NCI-H1105 treated with DMSO at 0.1 percent for 48 hours (cell line): ENCODE measurements at places on chromosomes 13 and 19.
A peak's percentile ranks its signal among the peaks of the same experiment; 100 is the strongest.

GRCh38 chr13:49410006-49410405 lies 33.9 kb downstream of the CAB39L start:
- DNase-seq = no peak

- DNase-seq = no peak
Observed at GRCh38 chr19:33780746-33781145, 15.9 kb upstream of the KCTD15 start.

GRCh38 chr19:29547361-29547960 lies 21.7 kb downstream of the VSTM2B start:
- DNase-seq = no peak

GRCh38 chr13:95319551-95320274 lies 18.5 kb upstream of the ABCC4 start:
- no peak for DNase-seq

DNA sequence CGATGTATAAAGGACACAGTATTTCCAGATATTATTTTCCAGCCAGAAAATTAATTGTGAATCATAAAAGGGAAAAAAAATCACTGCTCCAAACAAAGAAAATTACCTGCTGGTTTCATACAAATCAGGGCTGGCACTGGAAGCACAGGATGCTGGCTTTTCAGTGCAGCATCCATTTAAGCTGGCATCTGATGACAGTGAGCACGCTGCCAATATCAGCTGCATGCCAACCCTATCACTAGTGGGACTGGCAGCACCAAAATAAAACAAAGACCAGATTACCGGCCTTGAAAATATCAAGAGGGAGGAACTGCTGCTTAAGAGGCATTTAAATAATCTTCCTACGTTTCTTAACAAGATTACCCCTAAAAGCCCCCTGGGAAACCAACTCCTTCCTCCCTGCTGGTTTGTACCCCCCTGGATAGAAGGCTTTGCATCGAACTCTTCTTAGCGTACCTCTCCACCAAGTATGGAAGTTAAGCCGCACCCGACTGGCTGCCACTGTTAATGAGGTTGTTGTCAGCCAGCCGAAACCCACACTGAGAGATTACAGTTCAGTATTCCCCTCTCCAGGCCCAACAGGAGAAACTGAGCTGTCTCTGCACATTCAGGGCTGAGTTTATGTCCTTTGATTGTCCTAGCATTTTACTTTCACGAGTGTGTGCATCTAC lies 257.8 kb downstream of the EFNB2 start:
- DNase-seq = no peak

GRCh38 chr13:66180836-66181235 lies 1049.3 kb downstream of the PCDH9 start:
- no peak for DNase-seq

DNA sequence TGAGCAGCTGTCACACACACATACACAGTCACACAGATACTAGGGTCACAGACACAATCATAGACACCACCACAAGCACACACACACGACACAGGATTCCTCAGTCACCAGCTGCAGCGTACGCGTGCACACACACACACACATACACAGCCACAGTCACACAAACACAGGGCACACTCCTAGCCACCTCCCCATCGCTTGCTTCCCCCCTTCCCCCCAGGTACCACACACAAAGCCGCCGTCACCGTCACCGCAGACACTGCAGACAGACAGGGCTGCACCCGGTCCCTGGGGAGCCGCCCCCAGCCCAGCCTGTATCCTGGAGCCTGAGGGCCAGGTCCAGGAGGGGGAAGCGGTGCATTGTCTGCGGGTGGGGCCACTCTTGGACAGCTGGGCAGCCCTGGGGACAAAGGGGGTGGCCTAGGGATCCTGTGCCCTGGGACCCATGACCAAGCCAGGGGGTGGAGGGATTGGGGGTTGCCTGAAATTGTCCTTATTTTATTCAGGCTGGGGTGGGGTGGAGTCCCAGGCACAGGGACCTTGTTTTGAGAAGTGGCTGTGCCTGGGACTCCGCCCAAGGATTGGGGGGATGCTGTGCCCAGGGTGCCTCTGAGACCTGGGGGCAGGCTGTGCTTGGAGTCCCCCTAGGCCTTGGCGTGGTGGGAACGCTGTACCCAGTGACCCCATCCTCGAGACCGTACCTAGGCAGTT lies 957 bp downstream of the NUMBL start:
- DNase-seq = peak; percentile 6

- DNase-seq = no peak
Observed at GRCh38 chr19:13401388-13401787, 104.9 kb downstream of the CACNA1A start.

DNA sequence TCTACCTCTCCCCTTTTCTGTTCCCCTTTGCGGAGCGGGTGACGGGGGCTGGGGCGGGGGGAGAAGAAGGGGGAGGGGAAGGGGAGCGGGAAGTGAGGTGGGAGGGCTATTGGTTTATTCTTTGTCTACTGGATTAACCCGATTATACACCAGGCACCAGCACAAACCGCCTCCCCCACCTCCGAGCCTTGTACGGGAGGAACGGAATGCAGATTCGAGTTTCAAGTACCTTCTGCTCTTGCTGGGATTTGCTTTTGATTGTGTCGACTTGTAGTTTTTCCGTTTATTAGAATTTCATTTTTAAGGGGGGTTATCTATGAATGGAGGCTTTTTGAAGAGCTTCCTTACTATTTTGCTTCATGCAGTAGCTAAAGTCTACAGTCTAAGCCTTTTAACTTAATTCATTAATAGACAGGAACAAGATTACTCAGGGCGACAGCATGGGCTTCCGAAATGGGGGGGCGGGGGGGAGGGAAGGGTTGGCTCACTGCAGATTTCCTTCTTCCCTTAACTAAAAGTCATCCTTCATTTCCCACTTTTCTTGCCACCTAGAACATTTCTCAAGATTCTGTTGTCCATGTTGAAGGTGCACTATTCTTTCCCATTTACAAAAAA lies 937 bp upstream of the SPRY2 start:
- DNase-seq = peak; percentile 50

GRCh38 chr13:24167666-24168391 lies 7.3 kb downstream of the SPATA13 start:
- DNase-seq = no peak

GRCh38 chr13:95020298-95020987 lies 280.8 kb downstream of the ABCC4 start:
- DNase-seq = no peak

DNA sequence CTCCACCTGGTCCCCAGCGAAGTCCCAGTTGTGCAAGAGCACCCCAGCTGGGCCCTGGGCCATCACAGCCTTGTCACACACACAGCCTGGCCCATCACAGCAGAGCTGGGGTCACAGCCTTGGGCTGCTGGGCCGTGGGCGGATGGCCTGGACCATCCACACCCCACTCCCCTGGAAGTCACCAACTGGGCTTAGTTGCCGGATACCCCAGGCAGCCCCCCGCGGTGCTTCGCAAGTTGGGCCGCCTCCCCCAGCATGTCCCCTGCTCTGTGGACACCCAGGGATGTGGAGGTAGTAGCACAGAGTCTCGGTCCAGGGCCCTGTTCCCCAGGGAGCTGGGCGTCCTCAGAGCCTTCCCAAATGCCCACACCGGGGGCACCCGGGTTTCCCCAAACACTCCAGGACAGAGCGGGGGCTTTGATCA lies 4.5 kb upstream of the ZNF554 start:
- no peak for DNase-seq

- DNase-seq = no peak
Observed at GRCh38 chr13:108185223-108185622, 30.1 kb downstream of the LIG4 start.

DNA sequence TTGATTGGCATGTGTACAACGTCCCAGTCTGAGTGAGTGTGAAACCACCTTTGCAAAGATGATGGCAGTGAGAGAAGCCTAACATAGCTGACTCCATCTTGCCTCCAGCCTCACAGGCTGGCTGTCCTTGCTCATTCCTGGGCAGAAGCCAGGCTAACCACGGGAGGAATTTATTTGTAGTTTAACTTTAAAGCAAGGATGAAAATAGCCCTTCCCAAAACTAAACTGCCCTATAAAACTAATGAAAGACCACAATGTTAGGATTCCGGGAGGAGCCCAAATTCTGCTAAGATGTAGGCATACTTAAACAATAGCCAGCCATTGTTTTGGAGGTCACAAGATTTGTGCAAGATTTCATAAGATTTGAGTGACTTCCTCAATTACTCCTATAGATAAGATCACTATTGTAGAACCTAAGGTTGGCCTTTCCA lies 96.6 kb upstream of the LSM14A start:
- no peak for DNase-seq

DNA sequence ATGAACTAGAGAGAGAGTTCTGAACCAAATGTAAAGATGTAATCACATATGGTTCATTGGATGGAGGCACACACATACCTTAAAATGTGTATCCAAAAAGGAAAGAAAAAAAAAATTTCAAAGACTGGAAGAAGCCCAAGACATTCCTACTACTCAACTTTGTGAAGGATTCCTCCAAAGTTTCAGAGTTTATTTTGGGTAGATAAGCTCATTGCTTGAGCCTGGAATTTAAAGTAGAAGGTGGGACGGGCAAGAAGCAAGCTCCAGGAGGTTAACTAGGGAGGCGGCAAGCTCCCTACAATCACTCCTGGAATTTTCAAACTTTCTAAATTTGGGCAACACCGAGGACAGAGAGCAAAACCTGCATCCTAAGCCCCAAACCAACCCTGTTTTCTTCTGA lies 1.9 kb downstream of the TSHZ3 start:
- no peak for DNase-seq

- DNase-seq = no peak
Observed at GRCh38 chr13:45401314-45401713, 16.9 kb downstream of the SLC25A30 start.

DNA sequence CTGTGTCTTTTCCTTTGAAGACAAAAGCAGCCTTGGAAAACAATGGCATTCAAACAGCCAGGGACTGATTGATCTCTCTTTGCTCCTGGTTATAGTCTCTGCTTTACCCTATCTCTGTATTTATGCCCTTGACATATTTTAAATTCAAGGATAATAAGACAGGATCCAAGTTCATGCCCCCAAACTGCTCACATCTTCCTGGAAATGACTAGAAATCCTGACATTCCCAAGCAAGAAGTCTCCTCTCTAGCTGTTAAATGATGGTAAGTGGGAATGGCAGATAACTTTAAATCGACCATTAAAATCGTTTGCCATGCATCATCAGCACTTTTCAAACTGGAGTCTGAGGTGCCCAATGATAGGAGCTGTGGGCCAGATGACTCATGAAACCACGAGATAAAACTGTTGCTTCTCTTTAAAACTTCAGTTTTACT lies 435.6 kb downstream of the FOXO1 start:
- no peak for DNase-seq

DNA sequence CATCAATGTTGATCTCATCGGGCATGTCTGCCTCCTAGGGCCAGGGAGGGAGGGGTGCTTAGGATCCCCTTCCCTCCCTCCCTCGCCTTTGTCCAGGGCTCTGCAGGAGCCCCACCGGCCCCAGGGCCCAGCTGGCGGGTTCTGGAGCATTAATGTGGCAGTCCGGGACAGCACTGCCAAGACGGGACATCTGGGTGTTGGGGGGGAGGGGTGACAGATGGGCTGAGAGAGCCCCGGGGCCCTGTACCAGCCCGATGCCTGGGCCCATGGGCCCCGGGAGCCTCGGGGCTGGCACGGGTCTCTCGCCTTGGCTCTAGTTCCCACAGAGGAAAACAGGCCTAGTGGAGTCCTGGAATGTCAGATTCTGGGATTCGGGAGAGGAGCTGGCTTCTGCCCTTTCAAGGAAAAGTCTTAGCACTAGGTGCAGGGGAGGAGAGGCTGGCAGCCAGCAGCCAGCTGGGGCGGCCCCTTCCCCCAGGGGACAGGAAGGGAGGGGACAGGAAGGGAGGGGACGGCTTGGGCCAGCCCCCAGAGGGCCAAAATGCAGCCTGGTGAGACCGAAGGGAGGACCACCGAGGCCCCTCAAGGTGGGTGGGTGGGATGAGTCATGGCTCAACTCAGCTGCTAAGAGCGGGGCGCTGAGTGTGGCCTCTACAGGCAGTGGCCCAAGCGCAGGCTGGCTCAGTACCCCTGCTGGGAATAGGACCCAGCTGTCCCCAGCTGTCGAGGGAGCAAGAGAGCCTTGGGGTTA lies 3.1 kb downstream of the PPP1R14A start:
- DNase-seq = no peak

DNA sequence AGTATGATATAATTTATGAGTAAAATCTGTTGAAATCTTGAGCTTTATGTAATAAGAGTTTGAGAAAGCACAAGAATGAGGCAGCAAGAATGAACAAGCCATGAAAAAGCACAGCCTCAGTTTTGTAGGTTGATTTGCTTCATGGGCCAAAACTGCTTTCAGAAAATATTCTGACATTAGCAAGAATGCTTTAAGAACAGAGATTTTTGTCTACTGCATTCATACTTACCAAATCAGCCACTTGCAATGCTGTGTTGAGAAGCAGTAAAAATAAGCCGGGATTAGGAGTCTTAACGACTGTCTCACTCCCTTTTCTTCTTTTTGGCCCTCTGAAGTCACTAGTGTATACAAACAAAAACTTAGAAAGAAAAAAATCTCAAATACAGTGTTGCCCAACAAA lies 114.5 kb downstream of the POSTN start:
- DNase-seq = no peak

DNA sequence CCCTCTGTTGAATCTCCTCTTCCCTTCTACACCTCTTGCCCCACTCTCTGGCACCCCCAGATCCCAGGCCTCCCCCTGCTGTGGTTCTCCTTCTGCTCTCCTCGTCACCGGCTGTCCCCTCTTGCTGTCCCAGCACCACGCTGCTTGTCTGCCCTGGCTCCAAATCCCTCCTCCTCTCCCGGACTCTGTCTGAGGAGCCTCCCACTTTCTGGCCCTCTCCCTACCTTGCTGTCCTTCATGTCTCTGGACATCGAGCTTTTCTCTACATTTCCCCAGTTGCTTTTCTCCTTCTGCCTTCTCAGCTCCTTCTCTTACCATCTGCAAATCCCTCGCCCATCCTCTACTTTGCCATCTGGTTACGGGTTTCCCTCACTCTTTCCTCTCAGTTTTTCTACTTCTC lies 1.2 kb downstream of the ZNF347 start:
- DNase-seq = no peak

GRCh38 chr13:84864341-84864740 lies 934.9 kb downstream of the SLITRK6 start:
- no peak for DNase-seq

GRCh38 chr13:24454056-24454455 lies 58.5 kb downstream of the PARP4 start:
- no peak for DNase-seq

- no peak for DNase-seq
Observed at GRCh38 chr19:976476-976875, 7.7 kb upstream of the WDR18 start.

DNA sequence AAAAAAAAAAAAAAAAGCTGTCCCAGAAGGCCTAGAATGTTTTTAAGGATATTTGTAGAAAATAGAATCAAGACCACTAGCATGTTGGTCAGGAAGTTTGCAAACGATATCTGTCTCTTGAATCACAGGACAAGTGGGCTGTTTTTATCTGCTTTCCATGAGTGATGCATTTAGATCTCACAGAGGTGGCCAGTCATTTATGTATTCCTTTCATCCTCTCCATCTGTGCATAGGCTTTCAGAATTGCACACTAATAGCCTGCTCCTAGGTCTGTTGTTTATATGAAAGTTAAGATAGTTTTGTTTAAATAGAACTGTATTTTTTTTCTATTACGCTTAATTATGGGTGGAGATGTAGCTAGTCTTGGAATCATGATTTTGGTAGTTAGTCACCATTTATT lies 289.5 kb downstream of the SHISA2 start:
- DNase-seq = no peak
